Frontal cortex (tissue), 4 donors: ENCODE measurements at places on chromosomes 7 and 10. TPM values are rescaled to one million over a fixed set of nuclear protein-coding genes. Genes with fewer than 3 reads are reported as not detected.

Gene FAM237B
- total RNA-seq: under 0.01 TPM

Gene CNPY1
- total RNA-seq: under 0.01 TPM

Gene KCNIP2
- total RNA-seq: 12.6 TPM

Gene LRRC17
- 15.5 TPM for total RNA-seq

Gene LBX1
- not detected for total RNA-seq

Gene SPDYE16
- total RNA-seq: 0.41 TPM

Gene GSDME
- total RNA-seq: 39.5 TPM

Gene TAS2R4
- total RNA-seq: 2.0 TPM

- no peak for DNase-seq
Measured at GRCh38 chr7:91656541-91657482, 223.7 kb downstream of the MTERF1 start.

DNA sequence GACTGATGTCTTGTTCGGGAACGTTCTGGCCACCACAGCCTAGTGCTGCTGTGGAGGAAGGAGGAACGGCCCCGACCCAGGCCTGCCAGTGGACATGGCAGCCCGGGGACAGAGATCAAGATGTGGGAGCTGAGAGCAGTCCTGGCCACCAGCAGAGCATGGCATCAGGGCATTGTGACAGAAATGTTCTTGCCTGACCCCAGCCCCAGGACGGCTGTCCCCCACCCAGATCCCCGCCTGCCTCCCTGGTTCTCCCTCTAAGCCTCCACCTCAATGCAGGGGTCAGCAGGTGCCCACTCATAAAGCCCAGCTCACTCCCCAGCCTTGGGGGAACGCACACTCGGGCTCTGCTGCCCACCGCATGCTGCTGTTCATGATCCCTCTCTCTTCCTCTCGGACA, 42.9 kb upstream of the HSPA12A start:
- no peak for DNase-seq

- peak; percentile 19 for DNase-seq
Measured at GRCh38 chr10:29857843-29858701, 201.3 kb downstream of the JCAD start.

GRCh38 chr7:96527133-96527827, 182.4 kb downstream of the SEM1 start:
- no peak for DNase-seq

DNA sequence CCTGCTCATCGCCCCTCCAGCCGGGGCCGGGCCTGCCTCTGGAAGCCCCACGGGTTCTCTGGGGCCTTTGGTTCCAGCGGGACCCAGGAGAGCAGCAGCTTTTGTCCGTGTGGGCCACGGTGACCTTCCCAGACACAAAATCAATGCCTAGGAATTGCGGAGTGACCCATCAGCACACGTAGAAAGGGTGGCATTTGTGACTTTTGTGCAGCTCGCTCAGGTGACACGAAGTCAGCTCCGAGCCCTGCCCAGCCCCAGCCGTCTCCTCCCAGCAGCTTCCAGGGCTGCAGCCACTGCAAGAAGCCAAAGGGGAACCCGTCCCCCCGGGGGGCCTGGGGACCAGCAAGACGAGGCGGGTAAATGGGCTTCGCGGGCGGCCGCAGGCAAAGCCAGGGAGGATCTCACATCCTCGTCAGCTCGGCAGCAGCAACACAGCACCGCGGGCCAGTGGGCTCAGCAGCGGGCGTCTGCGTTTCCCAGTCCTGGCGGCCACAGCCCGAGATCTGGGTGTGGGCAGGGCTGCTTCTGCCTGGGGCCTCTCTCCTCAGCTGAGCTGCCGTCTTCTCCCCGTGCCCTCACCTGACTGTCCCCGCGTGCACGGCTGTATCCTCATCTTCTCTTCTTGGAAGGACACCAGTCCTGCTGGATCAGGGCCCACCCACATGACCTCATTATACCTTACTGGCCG, 88.5 kb downstream of the PAXIP1 start:
- no peak for DNase-seq

DNA sequence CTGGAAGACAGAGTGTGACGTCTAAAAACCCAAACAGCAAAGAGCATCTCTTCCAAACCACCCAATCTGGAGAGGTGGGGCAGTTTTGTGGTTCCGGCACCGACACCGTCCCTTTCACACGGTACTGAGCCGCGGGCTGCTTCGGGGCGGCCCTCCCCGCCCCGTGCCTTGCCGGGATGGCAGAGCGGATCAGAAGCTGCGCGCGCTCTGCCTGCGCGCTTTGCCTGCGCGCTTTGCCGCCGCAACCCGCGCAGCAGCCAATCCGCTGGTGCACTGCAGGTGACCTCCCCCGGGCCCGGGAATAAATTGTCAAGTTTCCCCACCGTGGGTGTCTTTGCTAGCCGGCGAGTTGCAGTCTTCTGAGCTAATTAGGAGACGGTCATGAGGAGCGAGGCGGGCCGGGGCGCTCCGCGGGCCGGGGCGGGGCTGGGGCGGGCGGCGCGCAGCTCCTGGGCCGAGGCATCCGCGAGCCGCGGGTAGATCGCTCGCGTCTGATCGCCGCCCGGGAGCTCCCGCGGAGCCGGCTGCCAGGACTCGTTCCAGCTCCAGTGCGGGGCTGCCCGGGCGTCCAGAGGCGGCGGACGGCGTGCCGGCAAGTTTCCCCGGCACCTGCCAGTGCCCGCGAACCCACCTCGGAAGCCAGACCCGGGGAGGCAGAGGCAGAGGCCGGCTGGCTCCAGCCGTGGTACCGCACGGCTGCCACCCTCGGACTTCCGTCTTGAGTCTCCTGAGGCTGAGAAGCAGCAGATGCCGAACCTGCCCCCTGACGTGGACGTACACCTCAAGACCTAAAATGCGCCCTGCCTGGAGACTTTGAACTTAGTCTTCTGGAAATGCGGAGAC, 536.0 kb upstream of the GALNT17 start:
- peak; percentile 47 for DNase-seq

GRCh38 chr10:3850999-3851937, 66.3 kb upstream of the KLF6 start:
- DNase-seq: no peak

GRCh38 chr7:102916881-102917280, 4.1 kb downstream of the LRRC17 start:
- DNase-seq: no peak

DNA sequence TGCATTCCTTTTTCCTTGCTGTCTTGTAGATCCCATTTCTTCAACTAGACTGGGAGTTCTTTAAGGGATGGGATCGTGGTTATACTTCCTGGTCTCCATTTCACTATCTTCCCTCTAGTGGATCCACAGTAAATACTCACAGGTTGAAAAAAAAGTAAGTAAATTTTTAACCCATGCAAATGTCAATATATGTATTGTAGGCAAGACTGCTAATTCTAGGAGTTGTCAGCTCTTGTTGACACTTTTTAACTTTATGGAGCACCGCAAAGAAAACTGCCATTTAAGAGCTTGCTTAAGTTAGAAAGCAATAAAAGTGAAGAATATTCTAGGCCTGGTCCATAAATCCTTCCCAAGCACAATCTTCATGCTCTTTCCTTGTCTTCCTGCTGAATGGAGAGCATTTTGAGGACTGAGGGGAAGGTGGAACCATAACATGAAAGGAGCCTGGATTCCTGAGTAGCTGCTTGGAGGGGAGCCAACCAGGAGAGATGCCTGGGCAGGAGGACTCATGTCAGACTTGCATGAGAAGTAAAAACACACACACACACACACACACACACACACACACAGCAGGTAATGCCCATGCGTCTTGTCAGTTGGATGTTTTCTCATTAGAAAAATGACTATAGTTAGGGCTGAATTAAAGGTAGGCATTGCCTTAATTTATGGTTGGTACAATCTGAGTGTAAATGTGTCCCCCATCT, 32.2 kb downstream of the VWA2 start:
- DNase-seq: no peak

DNA sequence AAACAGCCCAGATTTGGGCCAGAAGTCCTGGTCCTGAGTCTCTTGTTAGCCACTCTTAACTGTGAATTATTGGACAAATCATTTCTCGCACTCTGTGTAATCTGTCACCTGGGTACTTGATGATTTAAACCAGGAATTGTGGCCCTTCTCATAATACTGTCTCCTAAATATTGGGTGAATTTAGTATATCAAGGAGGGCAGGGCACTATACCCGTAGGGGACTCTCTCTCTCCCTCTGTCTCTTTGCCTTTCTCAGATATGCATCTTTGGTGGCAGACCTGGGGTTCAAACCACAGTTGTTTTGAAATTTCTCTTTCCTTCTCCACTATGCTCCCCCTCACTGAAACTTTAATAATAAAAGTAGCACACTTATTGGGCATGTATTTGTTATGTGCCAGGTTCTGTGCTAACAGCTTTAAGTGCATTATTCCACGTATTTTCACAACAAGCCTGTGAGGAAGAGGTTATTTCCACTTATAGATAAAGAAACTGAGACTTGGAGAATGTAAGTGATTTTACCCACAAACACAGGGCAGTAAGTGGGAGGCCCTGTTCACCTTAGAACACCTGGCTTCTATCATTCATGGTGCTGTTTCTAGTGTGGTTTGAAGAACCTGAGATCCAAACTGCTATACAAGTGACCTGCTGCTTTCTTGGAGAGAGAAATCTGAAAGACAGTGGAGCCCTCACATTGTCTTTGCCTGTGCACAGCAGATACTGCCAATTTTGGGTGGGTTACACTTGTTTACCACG, 11.8 kb downstream of the FAS start:
- DNase-seq: no peak

- no peak for DNase-seq
Measured at GRCh38 chr10:110460111-110460809, 37.4 kb upstream of the DUSP5 start.

GRCh38 chr7:104434129-104434528, 105.7 kb downstream of the LHFPL3 start:
- DNase-seq: no peak

DNA sequence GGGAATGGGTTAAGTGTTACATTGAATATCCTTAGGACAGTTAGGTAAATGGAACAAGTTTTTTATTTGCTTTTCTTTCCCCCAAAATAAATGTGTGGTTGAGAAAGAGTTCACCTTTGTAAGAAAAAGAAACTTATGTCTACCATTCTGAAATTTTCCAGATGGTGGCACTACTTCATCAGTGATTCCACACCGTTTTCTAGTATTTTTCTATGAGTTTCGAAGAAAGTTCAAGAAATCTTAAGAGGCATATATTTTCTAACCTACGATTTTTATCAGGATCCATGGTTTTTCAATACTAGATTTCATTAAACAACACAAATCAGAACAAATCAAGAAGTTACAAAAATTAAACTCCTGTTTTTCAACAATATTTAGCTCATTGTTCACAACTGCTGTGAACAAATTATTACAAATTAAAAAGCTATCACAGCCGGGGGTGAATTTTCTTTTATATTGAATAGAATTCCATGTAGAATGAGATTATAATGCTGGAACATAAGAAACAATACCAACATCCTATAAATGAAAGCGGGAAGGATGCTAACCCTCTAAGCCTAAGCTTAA, 163.1 kb upstream of the NPVF start:
- DNase-seq: peak; percentile 36
